ENCODE measurements at places on chromosomes 5 and 9.

- DNase-seq = no peak
These were observed 119.3 kb upstream of the ZNF608 start for GRCh38 chr5:124865603-124866354.

GRCh38 chr5:6461006-6461405 is 12.3 kb downstream of the UBE2QL1 start:
- DNase-seq = no peak

GRCh38 chr5:108760512-108760911 is 12.8 kb downstream of the FER start:
- DNase-seq = no peak

DNA sequence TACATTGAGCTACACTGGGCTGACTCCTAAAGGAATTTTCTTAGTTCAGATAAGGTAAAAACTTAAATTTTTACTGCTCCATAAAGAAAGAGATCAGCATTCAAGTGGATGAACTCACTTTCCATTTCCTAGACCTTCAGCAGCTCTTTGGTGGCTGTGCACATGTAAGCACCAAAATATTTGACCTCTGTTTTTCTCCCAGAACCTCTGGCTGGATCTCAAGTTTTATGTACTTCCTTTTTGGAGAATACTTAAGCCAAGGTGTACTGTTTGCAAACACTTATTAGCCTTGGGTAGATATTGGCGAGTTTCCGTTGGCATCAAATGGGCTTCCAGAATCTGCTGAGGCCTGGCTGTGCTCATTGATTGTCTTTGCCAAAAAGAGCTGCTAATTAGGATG is 10.3 kb downstream of the TNC start:
- no peak for DNase-seq

- no peak for DNase-seq
These were observed 39.5 kb upstream of the GOLGA1 start for GRCh38 chr9:124980431-124980830.

DNA sequence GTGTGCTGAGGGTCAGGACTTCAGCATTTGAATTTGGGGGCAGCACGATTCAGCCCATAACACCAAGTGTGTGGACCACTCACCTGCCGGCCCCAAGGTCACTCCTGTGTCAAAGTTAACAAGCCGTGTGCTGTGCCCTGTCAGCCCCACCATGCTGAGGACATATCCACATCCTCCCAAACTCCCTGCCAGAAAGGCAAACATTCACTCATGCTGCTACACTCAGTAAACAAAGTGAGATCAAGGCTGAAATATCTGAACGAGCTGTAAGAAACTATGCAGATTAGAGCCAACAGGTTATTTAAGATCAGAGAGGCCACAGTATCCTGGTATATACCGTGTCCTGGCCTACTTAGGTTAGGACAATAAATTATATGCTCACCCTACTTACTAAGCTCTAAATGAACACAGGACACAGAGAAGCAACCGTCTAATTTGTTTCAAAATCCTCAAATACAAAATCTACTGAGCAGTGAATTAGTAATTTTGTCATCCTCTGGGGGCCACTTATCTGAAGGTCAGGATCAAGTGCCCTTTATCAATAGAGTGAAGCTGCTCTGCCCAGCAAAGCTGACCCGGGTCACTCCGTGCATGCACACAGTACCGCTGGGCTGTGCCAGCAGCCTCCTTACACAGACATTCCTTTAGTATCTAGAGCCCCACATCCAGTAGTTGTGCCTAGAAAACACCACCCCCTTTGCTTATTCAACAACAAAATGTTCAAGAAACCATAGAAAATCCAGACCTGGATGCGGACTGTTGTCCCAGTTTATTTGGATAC is 28.2 kb downstream of the RETREG1 start:
- no peak for DNase-seq

GRCh38 chr5:146368137-146368536 is 29.5 kb downstream of the POU4F3 start:
- no peak for DNase-seq

GRCh38 chr5:107325866-107326265 is 344.9 kb downstream of the EFNA5 start:
- no peak for DNase-seq

Data from stimulated activated CD4-positive, alpha-beta T cell treated with anti-CD3 and anti-CD28 coated beads, Interleukin-1b, Interleukin-23, amount 100 ng/mL, for 1 hour (primary cell).